Fibroblast of lung (primary cell): ENCODE measurements at places on chromosomes 1 and 21.

GRCh38 chr21:39968010-39968409 is 100.8 kb downstream of the PCP4 start:
- no peaks in the 10 kb centered on the region for H3K36me3 ChIP-seq
- no peaks in the 10 kb centered on the region for H3K27me3 ChIP-seq
- no peaks in the 10 kb centered on the region for H3K4me1 ChIP-seq
- H3K4me3 ChIP-seq = no peak overlapping the region

GRCh38 chr1:207014728-207015127 is 17.8 kb downstream of the C1orf116 start:
- no peaks in the 10 kb centered on the region for H3K27me3 ChIP-seq
- no peak overlapping the region for H3K27ac ChIP-seq
- no peaks in the 10 kb centered on the region for H3K36me3 ChIP-seq
- no peaks in the 10 kb centered on the region for H3K4me1 ChIP-seq
- H3K4me3 ChIP-seq = no peak overlapping the region
- DNase-seq = no peak

DNA sequence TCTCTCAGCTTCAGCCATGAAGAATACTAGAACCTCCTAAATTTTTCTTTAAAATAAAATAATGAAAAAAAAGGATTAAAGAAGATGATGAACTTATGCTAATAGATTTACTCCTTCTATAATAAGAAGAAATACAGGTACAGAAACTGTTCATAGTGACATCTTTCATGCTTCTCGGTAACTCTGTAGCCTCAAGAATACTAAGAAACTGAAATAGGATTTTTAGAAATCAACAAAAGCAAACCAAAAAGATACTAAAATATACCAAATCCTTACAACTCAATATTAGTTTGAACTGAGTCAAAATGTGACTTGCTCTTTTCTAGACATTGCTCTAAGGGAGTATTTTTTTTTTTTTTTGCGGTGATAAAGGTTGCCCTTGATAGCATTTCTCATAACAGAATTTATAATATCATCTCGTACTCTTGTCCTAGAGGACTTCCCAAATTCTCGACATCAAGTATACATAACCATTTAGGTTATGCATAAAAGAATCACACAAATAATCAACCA is 42.8 kb downstream of the ZZZ3 start:
- H3K36me3 ChIP-seq = no peaks in the 10 kb centered on the region
- H3K4me3 ChIP-seq = no peak overlapping the region
- H3K4me1 ChIP-seq = peaks cover 5% of the 10 kb centered on the region
- no peaks in the 10 kb centered on the region for H3K27me3 ChIP-seq
- H3K27ac ChIP-seq = no peak overlapping the region

- no peak overlapping the region for H3K4me3 ChIP-seq
- H3K27ac ChIP-seq = no peak overlapping the region
- H3K4me1 ChIP-seq = no peaks in the 10 kb centered on the region
- peaks cover 12% of the 10 kb centered on the region for H3K27me3 ChIP-seq
- no peaks in the 10 kb centered on the region for H3K36me3 ChIP-seq
These were observed 19.2 kb upstream of the PTTG1IP start for GRCh38 chr21:44892536-44893277.

DNA sequence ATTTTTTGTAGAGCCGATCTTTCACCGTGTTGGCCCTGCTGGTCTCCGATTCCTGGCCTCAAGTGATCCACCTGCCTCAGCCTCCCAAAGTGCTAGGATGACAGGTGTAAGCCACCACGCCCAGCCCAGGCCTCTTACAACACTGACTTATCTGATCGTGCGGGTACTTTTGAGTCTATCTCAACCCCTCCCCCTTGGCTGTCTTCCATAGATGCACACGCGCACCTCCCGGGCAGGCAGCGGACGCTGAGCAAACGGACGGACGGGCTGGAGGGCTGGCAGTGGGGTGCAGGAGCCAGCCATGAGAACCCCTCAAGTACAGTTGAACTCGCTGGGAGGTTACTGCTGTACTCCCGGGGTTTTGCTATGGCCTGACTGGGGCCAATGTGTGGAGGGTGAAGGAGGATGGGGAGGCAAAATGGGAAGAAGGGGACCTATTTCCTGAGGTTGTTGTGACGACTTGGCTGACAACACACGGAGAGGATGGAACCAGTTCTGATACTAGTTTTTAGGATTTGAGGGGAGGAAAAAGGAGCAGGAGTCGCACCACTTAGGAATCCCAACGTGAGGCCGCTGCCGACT is 959 bp downstream of the CD58 start:
- H3K27me3 ChIP-seq = peaks cover 4% of the 10 kb centered on the region
- DNase-seq = no peak
- peak overlapping the region; percentile 55 for H3K4me3 ChIP-seq
- H3K36me3 ChIP-seq = no peaks in the 10 kb centered on the region

DNA sequence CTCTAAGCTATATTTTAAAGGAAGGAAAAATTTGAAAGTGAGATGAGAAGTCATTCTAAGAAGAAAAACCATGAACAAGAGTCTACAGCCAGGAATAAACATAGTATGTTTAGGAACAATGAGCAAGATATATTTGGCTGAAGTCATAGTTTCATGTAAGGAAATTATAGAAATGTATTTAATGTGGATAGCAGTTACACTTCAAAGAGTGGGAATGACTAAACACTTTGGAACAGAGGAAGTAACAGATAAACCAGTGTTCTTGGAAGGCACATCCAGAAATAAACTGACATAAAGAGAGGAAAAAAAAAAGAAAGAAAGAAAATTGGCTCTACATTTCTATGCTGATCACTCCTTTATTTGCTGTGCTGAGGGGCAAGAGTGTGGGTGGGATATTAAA is 18.0 kb downstream of the C8A start:
- peaks cover 2% of the 10 kb centered on the region for H3K4me1 ChIP-seq
- H3K36me3 ChIP-seq = no peaks in the 10 kb centered on the region
- H3K4me3 ChIP-seq = no peak overlapping the region
- no peak overlapping the region for H3K27ac ChIP-seq
- peak; percentile 29 for DNase-seq

DNA sequence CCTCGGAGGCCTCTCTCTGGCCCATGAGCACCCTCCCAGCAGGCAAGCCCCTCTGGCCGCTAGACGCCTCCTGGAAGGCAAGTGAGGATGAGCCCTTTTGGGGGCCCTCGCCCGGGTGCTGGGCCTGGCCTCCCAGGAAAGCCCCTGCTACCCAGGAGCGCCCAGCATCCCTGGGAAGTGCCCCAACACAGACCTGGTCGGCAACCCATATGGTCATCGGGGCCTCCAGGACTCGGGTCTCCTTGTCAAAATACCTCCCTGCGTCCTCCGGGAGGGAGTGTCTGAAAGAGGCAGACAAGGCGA is 21.0 kb upstream of the TMEM52 start:
- H3K36me3 ChIP-seq = no peaks in the 10 kb centered on the region
- no peak overlapping the region for H3K27ac ChIP-seq
- H3K27me3 ChIP-seq = no peaks in the 10 kb centered on the region
- H3K4me1 ChIP-seq = no peaks in the 10 kb centered on the region
- DNase-seq = no peak
- H3K4me3 ChIP-seq = no peak overlapping the region

- no peaks in the 10 kb centered on the region for H3K36me3 ChIP-seq
- no peak for DNase-seq
- H3K4me3 ChIP-seq = no peak overlapping the region
These were observed 86.5 kb downstream of the ELAVL4 start for GRCh38 chr1:50195205-50195604.

DNA sequence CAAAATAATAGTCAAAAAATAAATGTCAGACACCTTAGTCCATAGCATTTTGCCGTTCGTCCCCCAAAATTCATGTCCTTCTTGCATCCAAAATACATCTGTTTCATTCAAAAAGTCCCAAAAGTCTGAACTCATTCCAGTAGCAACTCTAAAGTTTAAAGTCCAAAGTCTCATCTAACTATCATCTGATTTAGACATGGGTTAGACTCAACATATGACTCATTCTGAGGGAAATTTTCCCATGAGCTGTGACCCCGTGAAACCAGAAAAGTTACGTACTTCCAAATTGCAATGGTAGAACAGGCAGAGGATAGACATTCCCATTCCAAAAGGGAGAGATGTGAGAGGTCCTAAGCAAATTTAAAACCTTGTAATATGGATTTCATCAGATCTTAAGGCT is 48.6 kb upstream of the CACHD1 start:
- H3K4me3 ChIP-seq = no peak overlapping the region
- H3K4me1 ChIP-seq = no peaks in the 10 kb centered on the region
- no peak overlapping the region for H3K27ac ChIP-seq
- H3K27me3 ChIP-seq = no peaks in the 10 kb centered on the region
- no peaks in the 10 kb centered on the region for H3K36me3 ChIP-seq

GRCh38 chr1:50720457-50721053 is 239.5 kb downstream of the FAF1 start:
- no peak overlapping the region for H3K4me3 ChIP-seq
- no peak overlapping the region for H3K27ac ChIP-seq
- no peaks in the 10 kb centered on the region for H3K4me1 ChIP-seq
- H3K36me3 ChIP-seq = no peaks in the 10 kb centered on the region
- H3K27me3 ChIP-seq = no peaks in the 10 kb centered on the region

DNA sequence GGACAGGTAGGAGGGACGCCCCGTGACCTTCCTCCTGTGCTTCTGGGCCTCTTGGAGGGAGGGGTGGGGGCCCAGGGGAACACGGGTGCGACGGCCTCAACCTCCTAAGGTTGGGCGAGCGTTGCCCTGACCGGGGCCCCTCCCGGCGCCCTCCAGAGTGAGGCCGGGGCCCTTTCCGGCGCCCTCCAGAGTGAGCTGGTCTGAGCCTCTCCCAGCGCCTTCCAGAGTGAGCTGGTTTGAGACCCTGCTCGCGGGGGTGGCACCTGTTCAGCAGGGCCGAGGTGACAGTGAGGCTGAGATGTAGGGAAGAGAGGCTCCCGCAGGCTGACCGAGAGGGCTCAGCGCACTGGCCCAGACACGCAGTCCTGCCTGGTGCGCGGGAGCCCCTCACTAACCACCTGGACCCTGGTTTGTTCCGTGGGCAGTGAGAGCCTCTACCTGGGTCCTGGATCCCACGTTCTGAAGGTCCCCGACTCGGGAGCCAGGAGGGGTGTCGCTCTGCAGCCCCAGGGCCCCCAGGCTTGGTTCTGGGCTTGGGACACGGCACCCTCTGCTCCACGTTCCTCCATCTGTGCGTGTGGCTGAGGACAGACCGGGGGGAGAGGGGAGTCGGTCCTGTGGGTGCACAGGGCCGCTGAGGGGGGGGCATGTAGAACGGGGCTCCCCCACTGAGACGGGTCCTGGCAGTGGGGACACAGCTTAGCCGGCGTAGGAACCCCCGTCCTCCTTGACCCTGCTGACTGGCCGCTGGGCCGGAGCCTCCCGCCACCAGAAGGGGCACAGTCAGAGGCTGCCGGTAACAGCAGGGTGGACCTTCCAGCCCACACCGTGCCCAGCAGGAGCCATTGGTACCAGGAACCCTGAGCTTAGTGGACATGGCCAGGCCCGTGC is 1.4 kb downstream of the COL6A1 start:
- peak overlapping the region; percentile 76 for H3K4me3 ChIP-seq
- H3K36me3 ChIP-seq = peaks cover 50% of the 10 kb centered on the region
- H3K27ac ChIP-seq = peak overlapping the region; percentile 65
- peaks cover 30% of the 10 kb centered on the region for H3K4me1 ChIP-seq

DNA sequence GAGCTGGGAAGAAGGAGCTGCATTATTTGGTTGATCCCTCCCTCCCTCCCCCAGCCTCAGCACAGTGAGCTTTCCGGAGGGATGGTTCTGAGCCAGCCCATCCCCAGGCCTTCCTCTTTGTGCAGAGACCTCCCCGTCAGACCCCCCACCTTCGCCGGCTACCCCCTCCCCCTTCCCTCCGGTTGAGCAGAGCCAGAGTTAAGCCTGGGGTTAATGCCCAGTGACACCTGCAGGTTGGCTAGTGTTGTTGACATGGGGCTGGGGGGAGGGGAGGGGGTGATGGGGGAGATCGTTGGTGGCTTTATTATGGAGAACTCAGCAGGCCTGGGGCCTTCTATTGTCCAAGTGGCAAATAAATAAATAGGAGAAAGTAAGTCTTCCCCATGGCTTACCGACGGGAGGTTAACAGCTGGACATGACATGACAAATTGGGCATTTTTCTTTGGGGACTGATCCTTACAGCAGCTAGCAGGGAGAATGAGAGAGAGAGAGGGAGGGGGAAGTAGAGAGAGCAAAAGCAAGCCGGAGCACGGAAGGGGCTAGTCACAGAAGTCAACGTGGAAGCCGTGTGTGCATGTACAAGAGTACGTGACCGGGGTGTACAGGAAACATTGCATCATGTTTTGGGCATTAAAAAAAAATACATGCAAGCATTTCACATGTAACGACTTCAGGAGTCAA is 131.1 kb downstream of the TMEM53 start:
- no peaks in the 10 kb centered on the region for H3K4me1 ChIP-seq
- no peaks in the 10 kb centered on the region for H3K36me3 ChIP-seq
- no peak for DNase-seq
- H3K4me3 ChIP-seq = no peak overlapping the region

DNA sequence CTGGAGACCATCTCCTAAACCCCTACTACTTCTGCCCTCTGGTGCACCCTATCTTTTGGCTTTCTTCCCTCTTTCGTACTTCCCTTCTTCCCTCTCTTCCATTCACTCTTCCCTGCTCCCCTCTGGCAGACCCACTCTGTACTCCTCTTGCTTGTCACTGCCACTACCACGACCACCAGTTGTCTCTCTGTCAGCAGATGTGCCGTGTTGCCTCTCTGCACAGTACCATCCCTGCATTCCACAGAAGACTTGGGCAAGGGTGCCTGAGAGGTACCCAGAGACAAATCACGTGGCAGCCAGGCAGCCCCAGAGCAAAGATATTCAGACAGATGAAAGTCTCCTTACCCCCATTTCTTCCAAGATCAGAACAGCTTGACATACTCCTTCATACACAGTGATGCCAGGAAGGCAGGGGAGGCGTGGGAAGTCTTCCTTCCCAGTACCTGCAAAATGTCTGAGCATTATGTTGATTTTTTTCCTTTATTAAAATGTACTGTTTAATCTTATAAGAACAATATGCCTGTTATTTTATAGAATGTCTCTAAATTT is 15.0 kb downstream of the CAMSAP2 start:
- no peaks in the 10 kb centered on the region for H3K4me1 ChIP-seq
- H3K4me3 ChIP-seq = no peak overlapping the region
- H3K27ac ChIP-seq = no peak overlapping the region
- H3K27me3 ChIP-seq = no peaks in the 10 kb centered on the region
- peaks cover 1% of the 10 kb centered on the region for H3K36me3 ChIP-seq
- no peak for DNase-seq

DNA sequence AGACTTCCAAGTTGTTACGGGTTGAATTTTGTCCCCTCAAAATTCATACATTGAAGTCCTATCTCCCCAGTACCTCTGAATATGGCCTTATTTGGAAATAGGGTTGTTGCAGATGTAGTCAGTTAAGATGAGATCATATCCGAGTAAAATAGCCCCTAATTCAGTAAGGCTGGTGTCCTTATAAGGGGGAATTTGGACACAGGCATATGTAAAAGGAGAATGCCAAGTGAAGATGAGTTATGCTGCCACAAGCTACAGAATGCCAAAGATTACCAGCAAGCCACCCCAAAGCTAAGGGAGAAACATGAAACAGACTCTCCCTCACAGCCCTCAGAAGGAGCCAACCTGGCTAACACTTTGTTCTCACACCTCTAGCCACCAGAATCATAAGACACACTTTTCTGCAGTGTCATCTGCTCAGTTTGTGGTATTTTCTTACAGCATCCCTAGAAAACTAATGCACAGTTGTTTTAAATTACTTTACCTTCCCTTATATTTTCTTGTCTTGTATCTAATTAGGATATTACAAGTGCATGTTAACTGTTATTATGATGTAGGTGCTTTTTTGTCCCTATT is 43.3 kb upstream of the PRDX6 start:
- H3K36me3 ChIP-seq = no peaks in the 10 kb centered on the region
- H3K27me3 ChIP-seq = no peaks in the 10 kb centered on the region
- no peak for DNase-seq
- H3K4me3 ChIP-seq = no peak overlapping the region
- H3K27ac ChIP-seq = no peak overlapping the region
- peaks cover 11% of the 10 kb centered on the region for H3K4me1 ChIP-seq

- H3K27ac ChIP-seq = no peak overlapping the region
- H3K4me1 ChIP-seq = peaks cover 2% of the 10 kb centered on the region
- no peaks in the 10 kb centered on the region for H3K27me3 ChIP-seq
- no peaks in the 10 kb centered on the region for H3K36me3 ChIP-seq
These were observed 7.9 kb upstream of the FUBP1 start for GRCh38 chr1:77986810-77987209.
